Psoas muscle (tissue), 8 donors: ENCODE measurements at places on chromosomes 11 and 22. TPM values are rescaled to one million over a fixed set of nuclear protein-coding genes. Genes with fewer than 3 reads are reported as not detected.

- H3K4me3 ChIP-seq = peak overlapping the region; percentile 69
- H3K27me3 ChIP-seq = no peaks in the 10 kb centered on the region
These were observed 1.0 kb upstream of the RAB3IL1 start for GRCh38 chr11:61918251-61918937.

- no peaks in the 10 kb centered on the region for H3K4me1 ChIP-seq
- no peak overlapping the region for H3K4me3 ChIP-seq
- no peaks in the 10 kb centered on the region for H3K36me3 ChIP-seq
These were observed 40.9 kb upstream of the OR9Q1 start for GRCh38 chr11:57982776-57983175.

GRCh38 chr11:68687311-68687710 lies 3.0 kb downstream of the GAL start:
- no peak overlapping the region for H3K4me3 ChIP-seq
- no peak overlapping the region for H3K27ac ChIP-seq
- DNase-seq = no peak
- H3K4me1 ChIP-seq = peaks cover 5% of the 10 kb centered on the region
- H3K27me3 ChIP-seq = no peaks in the 10 kb centered on the region
- H3K36me3 ChIP-seq = no peaks in the 10 kb centered on the region

- H3K4me1 ChIP-seq = no peaks in the 10 kb centered on the region
- H3K4me3 ChIP-seq = no peak overlapping the region
- no peak overlapping the region for H3K27ac ChIP-seq
- no peaks in the 10 kb centered on the region for H3K36me3 ChIP-seq
- no peaks in the 10 kb centered on the region for H3K27me3 ChIP-seq
These were observed 117.1 kb downstream of the ENTHD1 start for GRCh38 chr22:39776295-39777009.

GRCh38 chr11:43979571-43980219 lies 37.3 kb downstream of the C11orf96 start:
- no peak for DNase-seq
- peaks cover 1% of the 10 kb centered on the region for H3K4me1 ChIP-seq
- no peak overlapping the region for H3K4me3 ChIP-seq
- no peaks in the 10 kb centered on the region for H3K36me3 ChIP-seq
- H3K27ac ChIP-seq = no peak overlapping the region
- no peaks in the 10 kb centered on the region for H3K27me3 ChIP-seq

DNA sequence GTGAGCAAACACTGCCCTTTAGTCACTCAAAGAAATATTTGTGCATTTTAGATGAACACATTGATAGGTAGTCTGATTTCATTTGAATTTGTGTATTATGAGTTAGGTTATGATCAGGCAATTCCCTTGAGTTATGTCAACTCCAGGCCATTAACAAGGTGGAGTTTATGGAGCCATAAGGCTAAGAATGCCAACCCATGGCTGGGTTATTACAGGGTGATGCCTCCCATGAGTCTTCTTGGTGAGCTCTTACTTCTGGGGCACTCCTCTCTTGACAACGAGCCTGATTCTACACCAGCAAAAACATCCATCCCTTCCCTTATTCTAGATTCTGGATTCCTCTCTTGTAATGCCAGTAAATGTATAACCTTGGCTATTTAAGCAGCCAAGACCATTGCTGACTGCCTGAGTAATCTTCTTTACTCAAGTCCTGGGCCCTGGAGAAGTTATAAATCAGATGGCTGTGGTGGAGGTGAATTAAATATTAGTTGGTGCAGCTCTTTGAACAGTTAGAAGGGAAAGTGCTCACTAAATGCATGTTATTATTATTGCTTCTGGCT lies 645.7 kb upstream of the TENM4 start:
- no peaks in the 10 kb centered on the region for H3K36me3 ChIP-seq
- no peaks in the 10 kb centered on the region for H3K27me3 ChIP-seq
- H3K27ac ChIP-seq = no peak overlapping the region
- DNase-seq = no peak
- H3K4me1 ChIP-seq = no peaks in the 10 kb centered on the region

DNA sequence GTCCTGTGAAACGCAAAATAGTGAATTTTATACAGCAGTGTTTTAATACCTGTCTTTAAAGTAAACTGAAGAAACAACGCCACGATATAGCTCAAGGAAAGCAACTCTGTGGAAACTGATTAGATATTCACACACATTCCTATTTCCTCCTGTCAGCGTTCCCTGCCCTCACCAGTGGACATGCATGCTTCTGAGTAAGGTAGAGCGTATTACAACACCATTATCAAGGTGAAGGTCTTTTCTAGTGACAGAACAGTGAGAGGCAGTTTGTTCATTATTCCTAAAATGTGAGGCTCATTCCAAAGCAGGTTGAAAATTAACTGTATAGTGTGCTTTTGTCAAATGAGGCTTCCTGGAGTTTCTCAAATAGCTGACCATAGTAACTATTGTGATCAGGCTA lies 153.1 kb downstream of the DDX10 start:
- no peak overlapping the region for H3K4me3 ChIP-seq
- no peaks in the 10 kb centered on the region for H3K36me3 ChIP-seq
- no peak overlapping the region for H3K27ac ChIP-seq

DNA sequence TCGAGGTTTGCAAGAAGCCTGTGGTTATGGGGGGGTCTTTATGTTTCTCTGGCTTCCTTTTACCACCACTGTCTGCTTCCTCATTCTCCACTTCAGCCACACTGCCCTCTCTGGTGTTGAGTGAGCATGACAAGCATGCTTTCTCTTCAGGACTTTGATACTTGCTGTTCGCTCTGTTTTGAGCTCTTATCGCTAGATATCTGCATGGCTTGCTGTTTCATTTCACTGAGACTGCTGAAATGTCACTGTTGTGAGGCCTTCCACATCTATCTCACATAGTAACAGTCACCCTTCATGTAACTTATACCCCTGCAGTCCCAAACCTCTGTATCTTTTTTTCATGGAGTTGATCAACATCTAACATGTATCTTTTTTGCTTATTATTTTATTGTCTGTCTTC lies 59.8 kb downstream of the TMEM135 start:
- DNase-seq = no peak
- no peaks in the 10 kb centered on the region for H3K36me3 ChIP-seq
- no peaks in the 10 kb centered on the region for H3K4me1 ChIP-seq
- no peak overlapping the region for H3K27ac ChIP-seq

DNA sequence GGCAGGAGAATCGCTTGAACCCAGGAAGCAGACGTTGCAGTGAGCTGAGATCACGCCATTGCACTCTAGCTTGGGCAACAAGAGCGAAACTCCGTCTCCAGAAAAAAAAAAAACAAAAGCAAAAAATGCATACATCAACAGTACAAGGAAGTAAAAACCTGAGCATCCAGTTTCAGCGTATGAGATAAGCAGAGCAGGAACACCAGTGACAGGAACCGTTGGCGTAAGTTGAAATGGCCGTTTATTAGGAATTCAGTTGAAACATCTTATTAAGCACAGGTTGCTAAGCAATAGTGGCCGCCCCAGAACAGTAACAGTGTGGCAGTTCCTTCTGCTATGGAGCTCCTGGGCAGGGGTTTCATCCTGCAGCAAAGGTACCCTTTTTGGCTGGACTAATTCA lies 4.0 kb upstream of the L3MBTL2 start:
- no peaks in the 10 kb centered on the region for H3K27me3 ChIP-seq
- H3K36me3 ChIP-seq = no peaks in the 10 kb centered on the region
- peak; percentile 9 for DNase-seq
- H3K4me1 ChIP-seq = peaks cover 17% of the 10 kb centered on the region

DNA sequence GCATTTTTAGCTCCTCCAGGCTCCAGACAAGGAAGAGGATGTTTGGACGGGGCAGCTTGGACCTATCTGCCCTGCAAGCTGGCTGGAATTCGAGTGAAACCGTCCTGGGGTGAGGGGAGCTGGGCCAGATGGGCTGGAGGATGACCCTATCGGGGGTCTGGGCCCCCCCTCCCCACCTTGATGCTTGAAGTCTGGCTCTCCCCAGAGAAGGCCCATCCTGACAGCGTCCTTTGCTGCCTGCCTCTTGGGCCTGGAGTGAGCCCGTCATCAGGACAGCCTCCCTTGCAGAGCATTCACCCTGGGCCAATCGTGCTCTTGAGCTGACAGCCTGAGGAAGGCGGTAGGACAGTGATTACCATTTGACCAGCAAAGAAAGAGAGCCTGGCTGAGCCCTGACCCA lies 5.3 kb upstream of the PDGFB start:
- H3K27ac ChIP-seq = no peak overlapping the region
- peaks cover 45% of the 10 kb centered on the region for H3K4me1 ChIP-seq
- no peaks in the 10 kb centered on the region for H3K36me3 ChIP-seq
- no peaks in the 10 kb centered on the region for H3K27me3 ChIP-seq
- DNase-seq = peak; percentile 45

GRCh38 chr22:45290410-45290936 lies 5.7 kb downstream of the UPK3A start:
- no peak overlapping the region for H3K27ac ChIP-seq
- H3K4me3 ChIP-seq = peak overlapping the region; percentile 46
- peak; percentile 33 for DNase-seq
- H3K36me3 ChIP-seq = no peaks in the 10 kb centered on the region
- no peaks in the 10 kb centered on the region for H3K27me3 ChIP-seq
- H3K4me1 ChIP-seq = no peaks in the 10 kb centered on the region

- H3K27ac ChIP-seq = no peak overlapping the region
- H3K36me3 ChIP-seq = no peaks in the 10 kb centered on the region
- H3K4me3 ChIP-seq = no peak overlapping the region
- DNase-seq = no peak
These were observed 177.4 kb upstream of the NECTIN1 start for GRCh38 chr11:119906376-119906775.

GRCh38 chr11:75635066-75635862 lies 33.6 kb downstream of the MAP6 start:
- peak; percentile 60 for DNase-seq
- H3K36me3 ChIP-seq = no peaks in the 10 kb centered on the region
- no peak overlapping the region for H3K4me3 ChIP-seq

DNA sequence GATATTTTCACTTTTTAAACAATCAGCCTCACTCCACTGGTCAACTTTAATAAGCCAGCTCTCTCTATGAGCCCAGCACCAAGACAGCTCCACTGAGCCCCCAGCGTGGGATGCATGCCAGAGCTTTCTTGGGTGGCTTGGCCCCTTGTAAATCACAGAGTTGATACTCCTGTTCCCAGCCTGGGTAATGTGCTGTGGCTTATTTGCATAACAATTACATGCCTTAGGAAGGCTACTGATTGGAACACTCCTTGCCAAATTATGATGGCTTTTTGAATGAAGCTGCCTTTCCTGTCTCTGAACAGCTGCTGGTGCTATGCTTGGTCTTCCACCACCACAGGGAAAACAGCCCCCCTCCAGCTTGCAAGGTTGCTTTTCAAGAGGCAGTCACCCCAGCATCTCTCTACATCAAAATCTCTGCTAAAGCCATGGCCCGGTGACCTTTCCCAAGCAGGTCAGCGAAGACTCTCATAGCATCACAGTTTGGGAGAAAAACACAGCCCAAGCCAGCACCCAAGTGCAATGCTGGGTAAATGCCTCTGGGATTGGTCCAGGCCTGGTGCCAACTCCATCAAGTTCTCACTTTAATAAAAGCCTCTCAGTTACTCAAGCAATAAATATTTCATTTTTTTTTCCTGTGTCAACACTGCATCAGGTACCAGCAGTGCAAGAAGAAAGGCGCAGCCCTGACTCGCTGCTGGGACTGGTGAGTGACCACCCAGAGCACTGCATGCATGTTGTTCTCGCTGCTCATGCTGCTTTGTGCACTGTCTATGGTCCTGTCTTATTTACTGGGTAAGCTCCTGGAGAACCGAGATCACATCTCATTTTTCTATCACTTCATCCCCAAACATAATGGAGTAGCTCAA lies 549.3 kb downstream of the OPCML start:
- no peaks in the 10 kb centered on the region for H3K36me3 ChIP-seq
- no peak overlapping the region for H3K27ac ChIP-seq
- DNase-seq = no peak
- H3K27me3 ChIP-seq = no peaks in the 10 kb centered on the region

- no peaks in the 10 kb centered on the region for H3K27me3 ChIP-seq
- H3K4me1 ChIP-seq = no peaks in the 10 kb centered on the region
- H3K36me3 ChIP-seq = no peaks in the 10 kb centered on the region
- H3K27ac ChIP-seq = no peak overlapping the region
These were observed 272.1 kb downstream of the FAM76B start for GRCh38 chr11:95517453-95517852.

DNA sequence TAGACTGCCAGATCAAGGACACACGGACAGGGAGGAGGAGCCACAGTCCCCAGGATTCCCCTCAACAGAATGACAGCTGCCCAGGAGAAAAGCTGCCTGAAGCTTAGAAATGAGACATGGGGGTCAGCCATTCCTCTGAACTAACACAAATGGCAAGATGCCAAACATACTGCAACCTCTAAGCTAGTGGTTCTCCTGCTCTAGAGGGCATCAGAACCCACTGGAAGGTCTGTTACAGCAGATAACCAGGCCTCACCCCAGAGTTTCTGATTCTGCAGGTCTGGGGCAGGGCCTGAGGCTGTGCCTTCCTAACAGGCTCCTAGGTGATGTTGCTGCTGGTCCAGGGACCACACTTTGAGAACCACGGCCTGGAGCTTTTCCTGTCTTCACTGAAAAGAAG lies 28.6 kb upstream of the BID start:
- no peaks in the 10 kb centered on the region for H3K27me3 ChIP-seq
- H3K4me1 ChIP-seq = peaks cover 9% of the 10 kb centered on the region
- no peak overlapping the region for H3K4me3 ChIP-seq
- no peak for DNase-seq

- DNase-seq = no peak
- peaks cover 19% of the 10 kb centered on the region for H3K4me1 ChIP-seq
- H3K4me3 ChIP-seq = peak overlapping the region; percentile 93
- H3K36me3 ChIP-seq = peaks cover 9% of the 10 kb centered on the region
These were observed 2.0 kb downstream of the PACS1 start for GRCh38 chr11:66072081-66072480.

DNA sequence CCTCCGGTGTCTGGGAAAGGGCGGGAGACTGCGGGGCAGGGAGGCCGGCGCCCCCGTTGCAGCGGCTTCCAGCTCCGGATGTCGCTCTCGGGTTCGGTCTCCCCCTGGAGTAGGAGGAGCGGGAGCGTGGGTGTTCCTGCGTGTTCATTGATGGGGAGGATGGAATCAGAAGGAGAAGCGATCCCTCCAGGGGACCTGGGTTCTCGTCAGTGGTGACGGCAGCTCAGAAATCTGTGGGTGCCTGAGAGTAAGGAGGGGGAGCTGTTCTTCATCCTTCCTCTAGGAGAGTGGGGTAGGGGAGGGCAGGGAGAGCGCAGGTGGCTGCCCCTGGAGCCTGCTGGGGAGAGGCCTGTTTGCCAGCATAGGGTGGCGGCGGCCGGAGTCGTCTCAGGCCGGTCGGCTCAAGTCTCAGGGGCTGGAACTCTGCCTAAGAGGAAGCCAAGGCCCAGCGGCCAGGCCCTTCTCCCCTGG lies 1.1 kb downstream of the UBASH3B start:
- peak; percentile 66 for DNase-seq
- peak overlapping the region; percentile 91 for H3K4me3 ChIP-seq
- H3K36me3 ChIP-seq = no peaks in the 10 kb centered on the region
- no peaks in the 10 kb centered on the region for H3K27me3 ChIP-seq
- H3K27ac ChIP-seq = peak overlapping the region; percentile 80

GRCh38 chr11:15594607-15595006 lies 479.9 kb downstream of the INSC start:
- no peak for DNase-seq
- H3K27ac ChIP-seq = no peak overlapping the region
- no peaks in the 10 kb centered on the region for H3K27me3 ChIP-seq

Gene DEFB131B
- not detected for total RNA-seq

Gene SEC14L2
- 2.3 TPM for total RNA-seq

Gene ABCC8
- 1.2 TPM for total RNA-seq

Gene SCN4B
- total RNA-seq = 5.1 TPM

Gene OR52R1
- not detected for total RNA-seq

Gene BIK
- total RNA-seq = not detected

Gene NPAS4
- total RNA-seq = not detected

Gene PRRG4
- 0.08 TPM for total RNA-seq

Gene TRIM49
- total RNA-seq = not detected

Gene TNNT3
- total RNA-seq = 3,276 TPM

Gene TMPRSS13
- not detected for total RNA-seq

Gene TSGA10IP
- total RNA-seq = not detected
